NCI-H510A treated with DMSO at 0.1 percent for 48 hours (cell line): ENCODE measurements at places on chromosomes 11 and 22.
A peak's percentile ranks its signal among the peaks of the same experiment; 100 is the strongest.

GRCh38 chr11:83181815-83182214 is 11.7 kb upstream of the ANKRD42 start:
- no peak for DNase-seq

GRCh38 chr11:65064847-65065240 is 6.5 kb upstream of the NAALADL1 start:
- DNase-seq: no peak

DNA sequence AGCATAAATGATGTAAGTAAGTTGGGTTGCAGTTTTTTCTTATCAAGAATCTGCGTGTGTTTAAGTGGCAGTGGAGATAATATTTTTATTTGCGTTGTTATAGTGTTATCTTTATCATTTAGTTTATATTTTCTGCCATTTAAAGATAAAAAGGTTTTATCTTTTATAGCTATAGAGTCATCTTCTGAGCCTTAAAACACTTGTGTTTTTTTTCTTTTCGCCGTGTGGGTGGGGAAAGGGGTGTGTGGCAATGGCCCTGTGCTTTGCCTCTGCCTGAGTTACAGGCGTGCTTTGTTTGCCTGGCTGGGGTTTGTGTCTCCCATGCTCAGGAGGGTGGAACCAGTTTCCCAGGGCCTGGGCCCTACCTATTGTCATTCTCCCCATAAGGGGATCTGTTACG is 16.2 kb downstream of the ARHGEF12 start:
- no peak for DNase-seq

GRCh38 chr11:57761301-57762234 is at the start of gene CTNND1:
Gene CTNND1 (plus strand): TSS chr11:57761802. CDS start chr11:57791479, 29,677 bp downstream.
- peak; percentile 92 for DNase-seq

DNA sequence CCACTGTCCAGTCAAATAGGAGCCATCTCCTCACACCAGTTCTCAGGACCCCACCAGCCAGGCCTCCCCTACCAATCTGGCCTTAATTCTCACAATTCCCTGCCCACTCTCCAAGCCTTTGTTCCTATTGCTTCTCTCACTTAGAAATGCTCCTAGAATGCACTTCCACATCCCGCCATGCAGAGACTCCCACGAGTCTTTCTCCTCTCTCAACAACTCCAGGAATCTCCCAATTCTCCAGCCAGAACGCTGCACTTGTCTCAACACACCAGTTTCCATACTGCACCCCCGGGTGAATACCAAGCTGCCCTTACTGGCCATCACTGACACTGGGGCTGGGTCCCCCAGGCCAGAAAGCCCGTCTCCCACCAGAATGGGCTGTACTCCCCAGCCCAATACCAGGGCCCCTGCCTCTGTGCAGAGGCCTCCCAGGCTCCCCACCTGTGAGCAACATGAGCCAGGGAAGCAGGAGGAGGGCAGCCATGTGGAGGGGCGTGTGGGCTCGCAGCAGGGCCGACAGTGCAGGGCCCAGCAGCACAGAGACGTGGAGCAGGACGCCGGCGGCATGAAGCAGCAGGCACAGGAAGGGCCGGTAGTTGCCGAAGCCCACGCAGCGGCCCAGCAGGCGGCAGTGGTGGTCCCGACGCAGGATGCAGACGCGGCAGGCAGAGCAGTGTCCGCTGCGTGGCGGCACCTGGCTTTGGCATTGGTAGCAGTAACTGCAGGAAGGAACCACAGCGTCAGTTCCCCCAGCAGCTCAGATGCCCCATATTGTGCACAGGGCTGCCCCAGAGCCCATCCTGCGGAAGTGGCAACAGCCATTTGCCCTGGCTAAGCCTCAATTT is 2.4 kb downstream of the ZDHHC24 start:
- DNase-seq: no peak

GRCh38 chr11:4183410-4184057 is 88.9 kb downstream of the RRM1 start:
- DNase-seq: no peak

GRCh38 chr22:21755851-21756284 is 20.3 kb upstream of the YPEL1 start:
- DNase-seq: no peak

DNA sequence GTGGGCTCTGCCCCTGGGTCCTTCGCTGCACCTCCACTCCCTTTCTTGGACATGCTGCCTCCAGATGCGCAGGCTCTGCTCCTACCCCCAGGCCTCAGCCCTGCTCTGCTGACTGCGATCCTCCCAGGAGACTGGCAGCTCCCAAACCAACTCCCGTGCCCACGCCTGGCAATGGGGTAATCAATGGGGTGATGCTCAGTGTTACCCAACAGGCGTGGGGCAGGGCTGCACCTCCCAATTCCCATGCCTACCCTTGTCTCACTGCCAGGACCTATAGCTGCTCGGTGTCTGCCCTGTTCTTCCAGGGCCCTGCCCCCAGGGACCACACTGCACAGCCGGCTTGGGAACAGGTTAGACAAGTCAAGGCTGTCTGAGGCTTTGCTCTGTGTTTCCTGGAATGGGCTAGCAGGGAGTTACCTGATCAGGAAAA is at the start of gene ALDH3B2:
Gene ALDH3B2, minus strand, starts transcription at position 182 of the 430 bp plus-strand sequence. CDS start 7,688 bp downstream, outside the sequence.
- DNase-seq: peak; percentile 79

GRCh38 chr22:28956506-28956905 is 73.1 kb downstream of the ZNRF3 start:
- no peak for DNase-seq

DNA sequence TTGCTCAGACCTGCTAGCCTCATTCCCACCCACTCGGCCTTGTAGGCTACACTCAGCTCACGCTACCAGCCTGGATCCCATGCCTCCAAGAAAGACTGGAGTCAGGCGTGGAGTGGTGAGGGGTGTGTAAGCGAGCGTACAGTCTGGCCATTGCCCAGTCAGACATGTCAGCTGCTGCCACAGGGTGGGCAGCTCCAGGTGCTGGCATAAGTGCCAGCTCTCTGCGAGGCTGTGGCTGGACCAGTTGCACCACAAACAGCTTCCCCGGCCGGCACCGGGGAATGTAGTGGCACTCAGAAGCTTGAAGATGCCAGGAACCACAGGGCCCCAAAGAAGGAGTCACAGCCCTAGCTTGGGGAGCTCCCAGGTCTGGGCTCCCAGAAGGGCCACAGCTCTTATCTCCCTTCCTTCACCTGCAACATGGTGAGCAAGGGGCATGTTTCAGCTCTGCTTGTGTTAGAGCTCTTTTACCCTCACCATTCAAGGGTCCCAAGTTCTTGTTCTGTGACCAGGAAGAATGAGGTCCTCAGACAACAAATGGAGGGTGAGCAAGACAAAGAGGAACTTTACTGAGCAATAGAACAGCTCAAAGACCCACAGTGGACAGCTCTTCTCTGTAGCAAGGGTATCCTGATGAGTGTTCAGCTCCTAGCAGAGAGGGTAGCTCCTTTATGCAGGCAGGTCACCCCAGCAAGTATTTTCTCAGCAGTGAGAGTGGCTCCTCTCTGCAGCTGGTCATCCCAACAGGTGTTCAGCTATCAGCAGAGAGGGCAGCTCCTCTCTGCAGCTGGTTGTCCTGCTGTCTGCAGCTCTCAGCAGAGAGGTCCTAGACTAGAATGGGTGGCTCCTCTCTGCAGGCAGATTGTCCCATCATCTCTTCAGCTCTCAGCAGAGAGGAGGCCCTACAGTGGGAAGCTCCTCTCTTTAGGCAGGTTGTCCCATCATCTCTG is 6.0 kb downstream of the SBF2 start:
- DNase-seq: no peak

DNA sequence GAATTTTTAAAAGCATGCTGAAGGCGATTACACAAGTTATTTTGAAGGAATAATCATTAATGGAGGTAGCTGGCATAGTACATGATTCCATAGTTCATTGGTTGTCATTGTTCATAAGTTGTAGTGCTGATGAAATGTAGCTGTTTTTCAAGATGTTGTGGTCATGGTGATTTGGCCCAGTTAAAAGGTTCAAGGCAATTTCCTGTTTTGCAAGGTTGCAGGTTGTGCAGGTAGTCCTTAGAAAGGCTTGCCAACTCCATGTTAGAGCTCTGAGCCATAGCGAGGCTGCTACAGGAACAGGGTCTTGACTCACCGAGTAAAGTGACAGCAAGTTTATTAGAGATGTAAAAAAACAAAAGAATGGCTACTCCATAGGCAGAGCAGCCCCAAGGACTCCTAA is 95.8 kb upstream of the CHORDC1 start:
- no peak for DNase-seq
